ENCODE measurements at places on chromosomes 3 and 15.

GRCh38 chr15:71455107-71455506, 339.8 kb downstream of the THSD4 start:
- DNase-seq = no peak

GRCh38 chr15:44029003-44029402, 166.1 kb downstream of the FRMD5 start:
- no peak for DNase-seq

GRCh38 chr3:177813322-177813721, 616.0 kb upstream of the TBL1XR1 start:
- DNase-seq = no peak

GRCh38 chr3:7630351-7630911, 769.5 kb downstream of the GRM7 start:
- no peak for DNase-seq

GRCh38 chr15:48176957-48177356, 1.1 kb downstream of the MYEF2 start:
- no peak for DNase-seq

DNA sequence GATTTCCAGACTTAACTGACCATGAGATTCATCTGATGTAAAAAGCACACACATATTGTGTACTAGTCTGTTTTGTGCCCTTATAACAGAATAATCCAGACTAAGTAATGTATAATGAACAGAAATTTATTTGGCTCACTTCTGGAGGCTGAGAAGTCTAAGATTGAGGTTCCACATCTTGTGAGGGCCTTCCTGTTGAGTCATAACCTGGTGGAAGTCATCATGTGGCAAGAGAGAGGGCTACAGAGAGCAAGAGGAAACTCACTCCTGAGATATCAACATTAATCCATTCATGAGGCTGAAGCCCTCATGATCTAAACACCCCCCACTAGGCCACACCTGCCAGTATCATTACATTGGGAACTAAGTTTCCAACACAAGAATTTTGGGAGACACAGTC, 977.6 kb downstream of the MCTP2 start:
- DNase-seq = no peak

GRCh38 chr3:94414418-94414817, 351.6 kb downstream of the NSUN3 start:
- no peak for DNase-seq

DNA sequence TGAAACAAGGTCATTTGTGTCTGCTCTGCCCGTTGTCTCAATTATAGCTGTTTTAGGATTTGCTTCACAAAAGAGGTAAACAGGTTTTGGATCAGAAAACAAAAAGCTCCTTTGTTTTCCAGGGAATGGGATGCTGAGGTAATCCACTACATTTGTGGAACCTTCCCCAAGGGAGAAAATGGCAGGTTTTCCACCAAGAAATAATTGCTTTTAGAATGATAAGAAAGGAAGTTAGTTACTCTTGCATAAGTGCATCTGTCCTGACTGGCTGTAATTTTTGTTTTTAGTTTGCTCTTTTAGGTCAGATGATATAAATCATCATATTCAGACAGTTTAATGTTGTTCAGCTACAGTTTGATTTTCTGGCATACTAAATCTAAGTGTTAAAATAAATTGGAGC, 198.5 kb upstream of the COL8A1 start:
- no peak for DNase-seq

DNA sequence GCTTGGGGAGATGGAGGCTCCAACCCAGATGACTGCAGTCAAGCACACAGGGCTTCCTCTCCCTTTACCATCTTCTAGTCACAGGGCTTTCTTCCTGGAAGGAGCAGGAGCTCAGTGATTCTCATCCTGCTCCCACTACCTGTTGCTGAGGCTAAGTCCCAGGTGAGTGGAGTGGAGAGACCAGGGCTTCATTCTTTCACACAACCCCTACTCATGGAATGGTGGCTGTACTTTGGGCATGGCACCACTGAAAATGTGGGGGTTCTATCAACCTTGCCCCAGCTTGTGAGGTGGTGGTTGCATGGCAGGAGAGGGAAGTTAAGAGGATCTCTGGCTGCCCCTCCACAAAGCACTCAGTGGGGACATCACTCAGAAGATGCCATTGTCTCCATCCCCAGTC, 36.8 kb upstream of the RAD18 start:
- DNase-seq = no peak

- no peak for DNase-seq
These were observed 119.8 kb downstream of the SHQ1 start for GRCh38 chr3:72728329-72728889.

GRCh38 chr3:77420336-77420735, 380.4 kb downstream of the ROBO2 start:
- no peak for DNase-seq

DNA sequence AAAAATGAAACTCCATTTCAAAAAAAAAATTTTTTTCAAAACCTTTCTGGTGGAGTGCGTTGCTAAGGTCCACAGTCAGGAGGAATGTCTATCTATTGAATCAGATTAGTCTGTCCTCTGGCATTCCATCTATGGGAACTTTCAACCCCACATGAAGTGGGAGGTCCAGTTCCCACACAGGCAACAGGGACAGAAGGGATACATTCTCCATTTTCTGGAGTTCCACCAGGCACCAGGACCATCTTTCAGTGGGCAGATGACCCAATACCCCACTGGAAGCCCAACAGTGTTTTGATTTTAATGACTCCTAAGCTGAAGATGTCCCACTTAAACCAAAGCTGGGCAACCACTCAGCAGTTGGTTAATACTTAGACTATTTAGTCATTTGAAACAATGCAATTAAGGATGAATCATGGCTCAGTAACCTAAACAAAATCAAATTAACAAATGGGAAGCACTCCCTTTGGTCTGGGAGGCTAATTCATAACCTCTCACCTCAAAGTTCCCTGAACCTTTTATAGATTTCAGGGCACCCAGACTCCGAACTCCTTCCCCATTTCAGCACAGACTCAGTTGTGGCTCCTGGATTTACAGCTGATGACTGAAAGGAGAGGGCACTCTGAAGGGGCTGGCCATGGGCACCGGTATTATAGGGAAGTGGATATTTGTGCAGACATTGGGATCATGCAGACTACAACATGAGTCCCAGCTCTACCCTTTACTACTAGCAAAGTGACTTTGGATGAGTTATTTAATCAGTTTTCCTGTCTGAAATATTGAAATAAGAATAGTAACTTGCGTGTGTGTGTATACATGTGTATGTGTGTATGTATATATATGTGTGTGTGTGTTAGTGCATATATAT, 264.3 kb upstream of the LRTM1 start:
- DNase-seq = no peak

DNA sequence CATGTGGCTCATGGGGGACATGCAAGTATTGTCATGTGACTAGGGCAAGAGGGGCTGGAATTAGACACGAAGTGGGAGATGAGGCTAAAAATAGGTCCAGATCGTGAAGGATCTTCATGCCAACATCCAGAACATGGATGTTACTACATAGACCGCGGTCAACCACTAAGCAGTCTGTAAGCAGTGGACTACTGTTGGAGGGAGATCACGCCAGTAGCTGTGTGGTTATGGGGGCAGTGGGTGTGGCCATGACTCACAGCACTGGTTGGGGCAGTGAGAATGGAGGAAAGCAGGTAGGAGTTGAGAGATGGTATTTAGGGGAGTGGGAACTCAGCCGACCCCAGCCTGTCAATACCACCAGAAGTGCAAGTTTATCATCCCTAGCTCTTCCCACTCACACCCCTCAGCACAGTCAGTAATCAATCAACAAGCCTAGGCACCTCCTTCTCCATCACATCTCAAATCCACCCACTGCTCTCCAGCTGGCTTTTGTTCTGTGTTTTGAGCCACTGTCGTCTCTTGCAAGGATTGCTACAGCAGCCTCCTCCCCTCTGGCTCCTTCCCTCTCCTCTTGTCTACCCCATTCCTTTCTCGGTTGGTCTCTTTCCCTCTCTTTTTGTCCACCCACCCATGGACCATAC, 107.2 kb upstream of the ABHD17C start:
- no peak for DNase-seq

- no peak for DNase-seq
These were observed 190.7 kb upstream of the CD96 start for GRCh38 chr3:111351334-111351733.

GRCh38 chr3:55885721-55886120, 398.6 kb upstream of the WNT5A start:
- no peak for DNase-seq

DNA sequence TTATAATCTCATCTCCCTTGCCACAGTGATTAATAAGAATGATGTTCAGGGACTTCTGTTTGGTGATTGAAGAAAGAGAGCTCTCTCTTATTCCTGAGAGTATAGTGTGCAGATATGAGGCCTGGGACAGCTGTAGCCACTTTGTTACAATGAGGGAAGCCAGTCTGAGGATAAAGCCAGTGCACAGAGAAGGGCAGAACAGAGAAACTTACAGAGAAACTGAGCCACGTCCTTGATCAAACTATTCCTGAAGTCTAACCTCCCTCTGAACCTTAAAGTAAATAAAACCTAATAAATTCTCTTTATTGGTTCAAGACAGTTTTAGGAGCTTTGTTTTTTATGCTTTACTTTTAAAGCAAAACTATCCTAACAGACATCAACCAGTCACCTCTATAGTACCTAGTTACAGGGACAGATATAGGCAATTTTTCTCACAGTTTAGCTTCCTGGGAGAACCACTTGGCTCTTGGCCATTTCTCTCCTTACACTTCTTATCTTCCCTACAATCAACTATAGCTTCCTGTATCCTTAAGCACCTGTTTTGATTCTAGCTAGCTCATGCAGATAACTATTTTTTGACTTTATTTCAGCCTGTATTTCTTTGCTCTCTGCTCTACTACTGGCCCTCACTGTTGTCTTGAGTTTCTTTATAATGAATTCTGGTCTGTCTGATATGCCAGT, 284.4 kb downstream of the SHQ1 start:
- DNase-seq = no peak

DNA sequence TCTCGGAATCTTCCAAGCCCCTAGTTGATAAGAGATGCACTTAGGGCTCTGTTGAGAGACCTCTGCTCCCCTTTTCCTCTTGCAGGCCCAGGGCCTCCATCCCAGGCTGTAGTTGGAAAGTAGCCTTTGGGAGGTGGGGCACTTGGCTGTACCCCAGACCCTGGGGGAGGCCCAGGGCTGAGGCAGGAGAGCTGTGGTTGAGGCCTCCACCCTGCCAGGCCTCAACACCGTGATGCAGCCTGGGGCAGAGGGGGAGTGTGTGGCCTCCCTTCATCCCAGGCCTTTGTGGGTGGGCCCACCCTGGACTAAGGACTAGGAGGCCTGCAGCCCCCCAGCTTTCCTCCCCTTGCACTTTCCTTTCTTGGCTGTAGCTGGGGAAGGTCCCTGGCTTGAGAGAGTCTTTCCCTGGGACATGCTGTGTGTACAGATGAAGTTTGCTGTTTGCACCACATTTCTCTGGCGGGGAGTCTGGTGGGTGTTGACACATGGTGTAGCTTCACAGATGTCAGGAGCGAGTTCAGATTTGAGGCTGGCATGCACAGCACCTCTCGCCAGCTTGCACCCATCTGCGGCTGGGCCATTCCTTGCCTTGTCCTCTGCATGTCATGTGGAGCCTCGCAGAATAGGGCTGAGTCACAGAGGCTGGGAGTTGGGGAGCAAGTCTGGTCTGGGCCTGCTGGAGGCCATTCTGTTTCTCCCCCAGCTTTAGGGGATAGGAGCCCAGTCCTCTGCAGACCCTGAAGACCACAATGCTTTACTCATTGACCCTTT, 13.7 kb downstream of the PLEKHO2 start:
- no peak for DNase-seq

- no peak for DNase-seq
These were observed 54.5 kb downstream of the MRPS25 start for GRCh38 chr3:15010664-15011063.

GRCh38 chr15:62390791-62391640, 225.9 kb upstream of the C2CD4B start:
- no peak for DNase-seq

DNA sequence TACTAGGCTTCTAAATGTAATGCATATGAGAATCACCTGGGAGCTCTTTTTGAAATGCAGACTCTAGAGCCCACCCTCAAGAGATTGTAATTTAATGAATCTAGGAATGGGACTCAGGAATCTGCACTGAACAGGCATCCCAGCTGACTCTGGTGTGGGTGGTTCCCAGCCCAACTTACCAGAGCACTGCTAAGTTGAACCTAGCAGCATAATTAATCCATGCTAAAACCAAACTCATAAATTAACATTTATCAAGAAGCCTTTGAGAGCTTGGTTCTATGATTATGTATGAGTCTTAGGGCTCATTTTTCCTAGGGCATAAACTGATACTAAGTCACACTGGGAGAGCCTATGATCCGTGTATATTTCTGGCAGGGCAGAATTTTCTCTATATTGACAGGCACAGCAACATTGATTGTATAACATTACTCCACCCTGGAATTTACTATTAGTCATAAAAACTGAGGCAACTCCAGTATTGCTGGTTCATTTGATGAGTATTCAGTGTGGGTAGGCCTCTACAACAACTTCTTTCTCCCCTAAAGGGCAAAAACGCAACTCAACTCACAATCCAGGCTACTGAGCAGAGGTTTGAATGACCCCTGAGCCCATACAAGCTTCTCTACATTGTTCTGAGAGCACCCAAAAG, 10.7 kb upstream of the CSTA start:
- DNase-seq = no peak

DNA sequence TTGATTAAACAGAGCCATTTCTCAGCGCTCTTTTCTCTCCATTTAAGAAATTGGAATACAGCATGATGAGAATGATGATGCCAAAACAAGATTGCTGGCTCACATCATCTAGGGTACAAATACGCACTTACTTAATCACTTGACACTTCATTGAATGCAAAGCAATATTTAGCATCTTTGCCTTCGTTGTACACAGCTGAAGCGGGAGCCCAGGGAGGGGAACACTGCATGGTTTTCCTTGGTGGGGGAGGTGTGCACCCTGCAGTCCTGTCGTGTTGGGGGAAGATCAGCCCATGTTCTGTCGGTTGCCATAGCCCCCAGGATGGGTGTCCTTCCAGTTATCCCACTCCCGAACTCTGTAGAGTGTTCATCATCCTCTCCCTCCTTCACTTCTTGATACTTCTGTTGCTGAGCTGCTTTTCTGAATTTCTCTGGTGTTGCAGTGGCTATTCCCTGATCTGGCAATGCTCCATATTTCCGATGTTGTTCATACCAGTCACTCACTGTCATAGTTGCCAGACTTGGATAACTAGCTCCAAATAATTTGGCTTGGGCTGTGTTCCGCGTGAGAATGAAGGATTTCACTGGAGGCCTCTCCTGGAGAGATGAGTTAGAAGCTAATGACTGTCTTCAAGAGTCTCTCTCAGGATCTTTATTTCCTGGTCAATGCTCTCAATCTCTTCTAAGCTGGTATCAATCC, 50.1 kb upstream of the DYNC1LI1 start:
- no peak for DNase-seq

DNA sequence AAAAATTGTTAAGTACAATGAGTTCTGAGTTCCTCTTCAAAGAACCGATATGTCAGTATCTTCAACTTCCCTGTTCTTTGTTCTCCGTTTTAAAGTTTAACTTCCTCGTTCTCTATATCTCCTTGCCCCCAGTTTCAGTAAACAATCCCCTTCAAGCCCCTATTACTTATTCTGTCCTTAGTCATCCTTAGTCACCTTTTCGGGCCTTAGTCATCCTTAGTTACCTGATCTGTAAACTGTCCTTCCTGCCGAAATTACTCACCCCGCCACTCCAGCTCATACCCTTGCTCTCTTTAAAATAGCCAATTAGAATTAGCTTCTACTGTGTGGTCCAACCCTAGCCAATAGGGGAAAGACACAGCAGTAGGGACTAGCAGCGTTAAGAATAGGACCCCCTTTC, 1165.6 kb downstream of the NSUN3 start:
- no peak for DNase-seq

- DNase-seq = no peak
These were observed 483 bp downstream of the MEX3B start for GRCh38 chr15:82045179-82045891.

GRCh38 chr3:105497386-105497785, 130.7 kb downstream of the ALCAM start:
- DNase-seq = no peak
